ENCODE measurements at places on chromosomes 7 and 10. TPM values are rescaled to one million over a fixed set of nuclear protein-coding genes. Genes with fewer than 3 reads are reported as not detected.

The GDF2 gene
- not detected for total RNA-seq

The ACSM6 gene
- total RNA-seq = not detected

The SH2D4B gene
- not detected for total RNA-seq

The GJD4 gene
- not detected for total RNA-seq

The NPC1L1 gene
- total RNA-seq = not detected

The ANKRD2 gene
- total RNA-seq = not detected

The NCF1 gene
- 100 TPM for total RNA-seq

The ANKRD30A gene
- not detected for total RNA-seq

The OR2A1 gene
- not detected for total RNA-seq

The FXYD4 gene
- not detected for total RNA-seq

The SUN3 gene
- 2.7 TPM for total RNA-seq
